ENCODE measurements at places on chromosomes 12 and 14.

DNA sequence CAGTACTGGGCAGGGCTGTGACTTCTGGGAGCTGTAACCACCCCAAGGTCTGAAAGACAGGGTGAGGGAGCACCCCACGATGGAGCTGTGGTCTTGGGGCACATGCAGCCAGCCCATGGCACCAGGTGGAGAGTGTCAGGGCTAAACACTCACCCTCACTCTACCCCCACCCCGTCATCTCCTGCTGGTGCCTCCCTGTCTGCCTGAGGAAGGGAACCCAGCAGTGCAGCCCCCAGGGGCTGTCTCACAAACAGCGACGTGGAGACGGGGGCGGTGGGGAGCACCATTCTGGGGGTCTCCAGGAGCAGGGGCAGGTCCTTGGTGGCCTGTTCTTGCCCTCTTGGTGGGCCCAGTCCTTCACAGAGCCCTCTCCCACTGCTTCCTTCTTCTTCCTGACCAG is 63.5 kb downstream of the ERH start:
- DNase-seq, result no peak

- no peak for DNase-seq
These were observed 17.1 kb downstream of the TRMT5 start for GRCh38 chr14:60963761-60964160.

GRCh38 chr14:77055306-77055705 is 26.8 kb upstream of the IRF2BPL start:
- DNase-seq, result no peak

DNA sequence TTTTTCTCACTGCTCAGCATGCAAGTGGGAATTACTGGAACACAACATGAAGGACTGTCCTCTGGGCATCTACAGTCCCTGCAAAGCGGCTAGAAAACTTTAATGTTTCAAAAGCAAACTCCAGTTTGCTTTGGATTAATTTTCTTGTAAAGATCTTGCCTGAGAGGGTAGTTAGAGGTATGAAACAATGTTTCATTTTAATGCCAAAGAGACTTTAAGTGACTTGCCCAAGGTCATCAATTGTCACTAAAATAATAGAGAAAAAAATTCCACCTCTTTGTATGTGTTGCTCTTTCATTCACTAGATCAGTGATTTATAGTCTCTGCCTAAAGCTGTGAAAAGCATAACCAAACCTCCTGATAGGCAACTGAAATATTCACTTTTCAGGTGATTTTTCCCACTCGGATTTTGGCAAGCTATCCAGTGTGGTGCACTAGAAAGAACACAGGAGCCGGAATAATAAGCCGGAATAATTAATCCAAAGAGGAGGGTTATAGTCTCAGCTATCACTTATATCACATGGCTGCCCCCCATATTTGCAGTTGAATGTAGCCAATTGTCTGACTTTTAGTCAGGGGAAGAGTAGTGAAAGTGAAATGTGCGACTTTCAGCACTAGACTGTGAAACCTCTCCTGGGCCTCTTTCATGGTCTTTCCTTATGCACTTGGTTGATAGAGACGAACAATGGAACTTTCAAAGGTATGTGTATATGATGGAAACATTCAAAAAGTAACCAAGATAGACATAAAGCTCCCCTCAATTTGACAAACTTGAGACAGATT is 107.7 kb downstream of the SLC6A15 start:
- no peak for DNase-seq

- no peak for DNase-seq
These were observed 44.5 kb upstream of the SELPLG start for GRCh38 chr12:108678104-108678730.
